Inflammatory macrophage treated with lipopolysaccharide for 1 hour (primary cell): ENCODE measurements at places on chromosomes 6 and 20.

- no peak for DNase-seq
These were observed at the start of gene HMGCLL1 for GRCh38 chr6:55578537-55579363. Gene HMGCLL1, minus strand, starts transcription at chr6:55579192. Its CDS starts 137 bp downstream, at chr6:55579055.

DNA sequence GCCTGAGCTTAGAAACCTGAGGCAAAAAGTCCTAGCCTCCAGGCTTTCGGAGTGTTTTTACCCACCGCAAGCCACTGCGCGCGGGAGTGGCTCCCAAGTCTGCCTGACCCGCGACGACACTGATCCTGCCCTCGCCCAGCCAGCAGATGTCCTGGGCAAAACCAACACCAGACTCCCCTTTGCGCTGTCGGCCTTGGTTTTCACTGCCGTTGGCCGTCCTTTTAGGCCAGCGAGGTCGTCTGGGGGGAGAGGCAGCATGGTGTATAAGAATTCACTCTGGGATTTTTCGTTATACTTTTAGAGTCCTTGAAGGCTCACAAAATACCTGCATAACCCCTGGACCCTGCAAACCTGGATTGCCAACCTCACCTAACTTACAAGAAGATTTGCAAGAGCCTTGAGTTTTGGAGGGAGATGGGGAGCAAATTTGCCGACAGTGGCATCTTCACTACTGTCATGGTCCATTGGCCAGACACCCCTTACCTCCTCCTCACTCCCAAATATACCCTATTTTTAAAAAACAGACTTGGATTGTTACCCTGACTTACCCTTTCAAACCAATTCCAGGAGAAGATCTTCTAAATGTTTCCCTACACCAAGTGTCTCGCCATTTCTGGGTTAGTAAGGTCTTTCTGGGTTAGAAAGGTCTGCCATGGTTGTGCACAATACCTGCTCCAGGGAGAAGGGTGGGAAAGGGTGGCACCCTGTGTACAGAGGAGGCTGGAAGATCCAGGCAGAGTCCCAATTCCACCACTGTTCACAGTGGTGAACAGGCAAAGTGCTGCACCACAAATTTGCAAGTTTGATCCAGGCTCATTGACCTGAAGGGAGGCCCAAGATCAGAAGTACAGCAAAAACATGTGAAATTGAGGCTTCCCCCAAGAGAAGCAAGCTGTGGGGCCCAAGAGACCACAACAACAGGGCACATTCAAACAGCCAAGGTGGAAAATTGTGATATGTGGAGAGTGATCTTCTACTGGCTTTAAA, 4.4 kb downstream of the FOXA2 start:
- no peak for DNase-seq

GRCh38 chr6:152952866-152953509, 29.9 kb downstream of the FBXO5 start:
- DNase-seq = peak; percentile 33

- no peak for DNase-seq
These were observed 84.2 kb upstream of the SLC22A23 start for GRCh38 chr6:3541006-3541585.

DNA sequence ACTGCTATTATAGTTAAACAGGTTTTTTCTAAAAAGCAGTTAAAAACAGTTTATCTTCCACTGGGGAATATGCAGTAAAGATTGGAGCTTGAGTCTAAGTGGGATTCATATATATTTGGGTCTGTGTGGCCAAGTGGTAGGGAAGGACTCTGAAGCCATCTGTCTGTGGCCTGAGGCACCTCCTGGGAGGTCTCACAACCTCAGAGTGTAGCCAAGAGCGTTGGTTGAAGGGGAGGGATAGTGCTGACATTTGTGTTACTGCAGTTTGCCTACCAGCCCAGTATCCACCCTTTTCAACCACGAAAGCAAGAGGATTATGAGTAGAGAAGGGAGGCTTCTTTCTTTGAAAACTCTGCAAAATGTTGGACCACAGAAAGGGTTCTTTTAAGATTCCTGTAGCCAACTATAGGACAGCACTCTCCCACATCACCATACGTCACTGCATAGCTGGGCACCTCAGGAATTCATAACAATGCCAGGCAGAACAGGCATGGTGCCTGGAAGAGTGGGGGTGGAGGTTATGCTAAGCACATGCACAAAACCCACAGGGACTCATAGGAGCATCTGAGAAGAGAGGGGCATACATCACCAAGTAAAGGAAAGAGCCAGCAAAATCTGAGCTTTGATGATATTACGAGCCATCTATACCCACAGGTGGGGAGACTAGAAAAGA, 90.5 kb upstream of the HEY2 start:
- no peak for DNase-seq

GRCh38 chr20:34222208-34222607, 19.0 kb upstream of the ASIP start:
- peak; percentile 80 for DNase-seq

- DNase-seq = no peak
These were observed 17.4 kb downstream of the BMP7 start for GRCh38 chr20:57249073-57249472.

DNA sequence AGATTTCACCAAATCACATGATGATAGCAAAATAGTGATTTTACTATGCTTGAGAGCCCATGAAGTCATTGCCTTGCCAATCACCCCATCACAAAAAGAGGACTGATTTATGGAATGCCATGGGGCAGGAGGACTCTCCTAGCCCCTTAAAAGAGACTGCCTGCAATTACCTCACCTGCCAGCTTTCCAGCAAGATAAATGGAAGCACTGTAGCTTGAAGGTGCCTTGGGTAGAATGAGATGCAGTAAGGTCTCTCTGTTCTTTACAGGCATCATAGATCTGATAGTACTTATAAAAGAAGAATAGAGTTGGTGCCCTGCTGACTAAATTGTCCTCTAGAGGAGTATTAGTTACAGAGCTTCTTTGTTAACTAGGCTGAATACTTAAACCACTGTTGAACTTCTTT, 242.3 kb downstream of the TMEM242 start:
- no peak for DNase-seq

DNA sequence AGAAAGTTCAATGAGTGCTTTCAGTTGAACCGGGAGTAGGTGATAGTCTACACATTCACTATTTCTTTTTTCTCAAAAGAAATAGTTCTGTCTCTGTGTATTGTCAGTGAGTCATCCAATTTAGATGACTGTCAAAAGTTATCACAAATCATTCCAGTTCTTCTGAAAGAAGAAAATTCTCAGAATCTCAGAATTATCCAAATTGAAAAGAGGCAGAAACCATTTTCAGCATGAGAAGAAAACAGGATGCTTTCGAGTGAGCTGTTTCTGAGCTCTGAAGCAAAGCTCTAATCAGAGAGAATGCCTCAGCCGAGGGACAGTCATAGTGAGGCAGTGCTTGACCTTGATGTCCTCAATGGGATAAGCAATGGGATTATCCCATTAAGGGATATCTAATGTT, 97.9 kb downstream of the HUS1B start:
- DNase-seq = no peak

DNA sequence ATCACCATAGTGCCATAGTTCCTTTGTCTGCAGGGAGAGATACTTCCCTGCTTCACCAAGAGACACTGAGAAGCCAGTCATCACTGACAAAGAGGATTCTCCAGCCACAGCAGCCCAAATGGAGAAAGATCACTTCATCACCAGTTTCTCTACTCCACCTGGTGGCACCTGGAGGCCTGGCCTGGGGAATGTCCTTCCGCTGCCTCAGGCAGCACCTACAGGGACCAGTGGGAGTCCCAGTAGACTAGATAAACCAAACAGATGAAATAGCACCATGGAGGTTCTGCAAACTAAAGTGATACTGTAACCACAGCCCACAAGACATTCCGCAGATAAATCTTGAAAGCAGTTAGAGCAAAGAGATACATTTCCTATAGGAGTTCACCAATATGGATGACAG, 266.5 kb downstream of the C6orf118 start:
- no peak for DNase-seq

DNA sequence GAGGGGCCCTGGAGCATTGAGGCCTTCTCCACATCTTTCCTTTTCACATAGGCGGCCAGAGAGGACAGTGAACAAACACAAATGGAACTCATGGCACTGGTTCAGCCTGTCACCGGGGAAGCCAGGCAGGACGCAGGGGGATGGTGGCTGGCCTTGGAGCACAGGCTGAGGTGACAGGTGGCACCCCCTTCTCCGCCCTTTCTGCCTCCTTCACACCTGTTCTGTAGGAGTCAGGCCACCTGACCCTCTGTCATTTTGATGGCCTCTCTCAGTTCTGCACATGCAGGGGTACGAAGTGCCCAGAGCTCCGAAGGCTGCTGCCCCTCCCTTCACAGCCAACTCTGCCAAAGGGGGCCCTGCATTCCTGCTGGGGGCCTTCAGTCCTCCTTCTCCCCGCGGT, 60.8 kb downstream of the CD40 start:
- DNase-seq = no peak

- no peak for DNase-seq
These were observed 736.9 kb downstream of the QKI start for GRCh38 chr6:164151161-164152120.

GRCh38 chr6:156279261-156279969, 497.8 kb upstream of the ARID1B start:
- peak; percentile 3 for DNase-seq

DNA sequence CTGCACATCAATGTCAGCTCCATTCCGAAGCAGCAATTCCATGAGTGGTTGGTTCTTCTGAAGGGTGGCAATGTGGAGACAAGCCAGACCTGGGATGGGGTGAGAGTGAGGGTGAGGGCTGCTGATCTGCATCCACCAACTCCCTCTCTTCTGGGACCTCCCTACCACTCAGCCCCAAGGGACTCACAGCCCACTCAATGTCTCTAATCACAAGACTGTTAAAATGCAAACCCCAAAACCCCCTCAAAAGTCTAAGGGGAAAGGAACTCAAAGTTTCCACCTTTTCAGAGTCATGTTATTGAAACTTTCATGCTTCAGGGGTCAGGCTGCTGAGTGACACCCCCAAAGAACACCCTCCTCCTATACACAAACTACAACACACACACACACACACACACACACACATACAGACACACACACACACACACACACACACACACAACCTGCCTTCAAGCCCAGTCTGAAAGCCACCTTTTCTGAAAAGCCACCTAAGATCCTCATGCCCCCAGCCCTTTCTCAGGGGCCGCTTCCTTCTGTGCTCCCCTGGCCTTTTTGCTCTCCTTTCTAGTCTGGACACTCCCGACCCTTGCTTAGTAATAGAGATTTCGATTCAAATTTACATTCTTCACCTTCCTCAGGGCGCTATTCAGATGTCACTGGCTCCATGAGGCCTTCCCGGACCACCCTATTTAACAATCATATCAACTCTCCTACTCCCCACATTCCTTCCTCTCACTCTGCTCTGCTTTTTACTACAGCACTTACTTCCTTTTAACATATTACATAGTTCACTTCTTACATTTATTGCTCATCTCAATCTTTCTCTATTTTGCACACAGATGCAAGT, 3.3 kb upstream of the SLC35B2 start:
- DNase-seq = no peak
